Ovary (tissue), 10 donors: ENCODE measurements at places on chromosomes 4 and X.

- no peaks in the 10 kb centered on the region for H3K36me3 ChIP-seq
- H3K4me1 ChIP-seq, result no peaks in the 10 kb centered on the region
- H3K27me3 ChIP-seq, result no peaks in the 10 kb centered on the region
- no peak for DNase-seq
- no peak overlapping the region for H3K4me3 ChIP-seq
Measured at GRCh38 chr4:141090473-141090872, 42.8 kb downstream of the RNF150 start.

- H3K4me1 ChIP-seq, result no peaks in the 10 kb centered on the region
- DNase-seq, result no peak
- H3K27me3 ChIP-seq, result no peaks in the 10 kb centered on the region
- no peaks in the 10 kb centered on the region for H3K36me3 ChIP-seq
- H3K4me3 ChIP-seq, result no peak overlapping the region
- H3K27ac ChIP-seq, result no peak overlapping the region
Measured at GRCh38 chr4:46277165-46277951, 112.6 kb downstream of the GABRA2 start.

DNA sequence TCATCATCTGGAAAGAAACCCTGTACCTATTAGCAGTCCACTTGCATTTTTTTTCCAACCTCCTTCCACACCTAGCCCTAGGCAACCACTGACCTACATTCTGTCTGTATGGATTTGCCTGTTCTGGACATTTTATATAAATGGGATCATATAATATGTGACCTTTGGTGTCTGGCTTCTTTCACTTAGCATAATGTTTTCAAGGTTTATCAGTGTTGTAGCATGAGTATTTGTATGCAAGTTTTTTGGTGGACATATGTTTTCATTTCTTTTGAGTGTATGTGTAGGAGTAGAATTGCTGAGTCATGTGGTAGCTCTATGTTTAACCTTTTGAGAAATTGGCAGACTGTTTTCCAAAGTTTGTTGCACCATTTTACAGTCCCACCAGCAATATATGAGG lies 198.6 kb downstream of the CEP135 start:
- H3K4me1 ChIP-seq, result peaks cover 3% of the 10 kb centered on the region
- no peak overlapping the region for H3K4me3 ChIP-seq
- no peak for DNase-seq
- H3K27me3 ChIP-seq, result no peaks in the 10 kb centered on the region
- H3K36me3 ChIP-seq, result no peaks in the 10 kb centered on the region

GRCh38 chrX:99445336-99445735 lies 964.7 kb downstream of the PCDH19 start:
- no peak overlapping the region for H3K4me3 ChIP-seq
- no peak overlapping the region for H3K27ac ChIP-seq
- DNase-seq, result no peak
- H3K27me3 ChIP-seq, result no peaks in the 10 kb centered on the region
- H3K4me1 ChIP-seq, result no peaks in the 10 kb centered on the region
- H3K36me3 ChIP-seq, result no peaks in the 10 kb centered on the region

DNA sequence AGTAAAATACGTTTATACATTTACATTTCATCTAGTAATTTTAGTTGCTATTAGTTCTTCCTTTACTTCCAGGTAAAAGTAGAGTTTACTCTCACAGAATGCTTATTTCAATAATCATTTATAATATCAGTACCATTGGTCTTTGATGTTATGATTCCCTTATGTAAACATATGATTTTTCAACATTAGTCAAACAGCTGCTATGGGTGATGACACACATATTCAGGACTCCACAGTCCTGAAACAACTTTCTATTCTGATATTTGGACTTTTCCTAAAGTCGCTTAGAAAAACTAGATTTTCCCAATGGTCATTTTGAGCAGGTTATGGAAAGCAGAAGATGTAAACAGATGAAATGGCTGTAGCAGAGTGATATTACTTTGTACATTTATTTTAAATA lies 369.8 kb downstream of the UNC5C start:
- H3K4me3 ChIP-seq, result no peak overlapping the region
- no peak for DNase-seq
- no peaks in the 10 kb centered on the region for H3K36me3 ChIP-seq
- H3K27me3 ChIP-seq, result no peaks in the 10 kb centered on the region

GRCh38 chrX:87517571-87518141 lies at the start of gene KLHL4:
KLHL4 (plus strand) TSS chrX:87517802; CDS start chrX:87517894, 92 bp downstream.
- peak within 1 kb of the TSS; percentile 38 for H3K4me3 ChIP-seq
- no peaks in the 10 kb centered on the region for H3K4me1 ChIP-seq
- no peaks in the 10 kb centered on the region for H3K36me3 ChIP-seq
- no peaks in the 10 kb centered on the region for H3K27me3 ChIP-seq
- no peak within 1 kb of the TSS for H3K27ac ChIP-seq

GRCh38 chr4:139099366-139099982 lies 77.5 kb downstream of the ELF2 start:
- H3K36me3 ChIP-seq, result no peaks in the 10 kb centered on the region
- DNase-seq, result peak; percentile 65
- H3K27ac ChIP-seq, result no peak overlapping the region
- no peaks in the 10 kb centered on the region for H3K4me1 ChIP-seq
- no peaks in the 10 kb centered on the region for H3K27me3 ChIP-seq
- H3K4me3 ChIP-seq, result no peak overlapping the region

DNA sequence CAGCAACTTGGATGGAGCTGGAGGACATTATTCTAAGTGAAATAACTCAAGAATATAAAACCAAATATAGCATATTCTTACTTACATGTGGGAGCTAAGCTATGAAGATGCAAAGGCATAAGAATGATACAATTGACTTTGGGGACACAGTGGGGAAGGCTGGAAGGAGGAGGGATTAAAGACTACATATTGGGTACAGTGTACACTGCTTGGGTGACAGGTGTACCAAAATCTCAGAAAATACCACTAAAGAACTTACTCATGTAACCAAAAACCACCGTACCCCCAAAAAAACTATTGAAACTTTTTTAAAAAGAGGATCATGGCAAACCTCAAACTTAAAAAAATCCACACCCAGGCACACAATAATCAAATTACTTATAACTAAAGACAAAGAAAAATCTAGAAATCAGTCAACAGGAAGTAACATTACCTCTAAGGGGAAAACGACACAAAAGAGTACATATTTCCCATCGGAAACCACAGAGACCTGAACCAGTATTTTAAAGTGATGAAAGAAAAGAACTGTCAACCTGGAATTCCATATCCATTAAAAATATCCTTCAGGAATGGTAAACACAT lies 241.8 kb downstream of the PRDM5 start:
- no peak overlapping the region for H3K4me3 ChIP-seq
- H3K27ac ChIP-seq, result no peak overlapping the region
- H3K4me1 ChIP-seq, result no peaks in the 10 kb centered on the region
- no peak for DNase-seq

GRCh38 chr4:187666034-187666433 lies 329.5 kb upstream of the ZFP42 start:
- no peak overlapping the region for H3K27ac ChIP-seq
- H3K4me1 ChIP-seq, result no peaks in the 10 kb centered on the region
- no peak overlapping the region for H3K4me3 ChIP-seq
- no peak for DNase-seq

- no peak overlapping the region for H3K27ac ChIP-seq
- H3K4me3 ChIP-seq, result peak overlapping the region; percentile 53
- H3K27me3 ChIP-seq, result no peaks in the 10 kb centered on the region
Measured at GRCh38 chr4:186105647-186106321, 1.3 kb downstream of the FAM149A start.

GRCh38 chrX:86014421-86014820 lies 32.9 kb downstream of the CHM start:
- H3K27ac ChIP-seq, result no peak overlapping the region
- no peaks in the 10 kb centered on the region for H3K4me1 ChIP-seq
- H3K36me3 ChIP-seq, result no peaks in the 10 kb centered on the region

DNA sequence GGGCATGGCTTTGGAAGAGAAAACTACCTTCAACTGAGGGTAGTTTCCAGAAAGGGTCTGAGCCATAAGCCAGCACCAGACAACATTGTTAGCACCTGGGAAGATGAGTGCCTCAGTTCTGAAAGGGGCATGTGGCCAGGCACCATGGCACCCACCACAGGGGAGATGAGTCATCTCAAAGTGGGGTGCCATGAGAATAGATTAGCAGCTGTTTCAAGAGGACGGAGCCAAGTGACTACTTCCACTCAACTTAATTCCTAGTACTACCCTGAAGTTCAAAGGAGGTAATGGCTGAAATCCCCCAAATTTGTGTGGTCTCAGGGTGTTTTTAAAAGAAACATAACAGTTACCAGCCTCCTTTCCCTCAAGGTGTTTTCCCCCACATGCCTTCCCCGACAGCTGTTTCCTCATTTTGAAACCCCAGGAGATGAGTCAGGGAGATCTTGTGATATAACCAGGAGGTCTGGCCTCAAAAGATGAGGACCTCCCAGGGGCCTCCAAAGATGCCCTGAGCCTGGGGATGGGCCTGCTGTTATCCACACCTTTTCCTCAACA lies 27.8 kb upstream of the FTHL17 start:
- no peaks in the 10 kb centered on the region for H3K27me3 ChIP-seq
- no peaks in the 10 kb centered on the region for H3K36me3 ChIP-seq
- no peak overlapping the region for H3K27ac ChIP-seq

DNA sequence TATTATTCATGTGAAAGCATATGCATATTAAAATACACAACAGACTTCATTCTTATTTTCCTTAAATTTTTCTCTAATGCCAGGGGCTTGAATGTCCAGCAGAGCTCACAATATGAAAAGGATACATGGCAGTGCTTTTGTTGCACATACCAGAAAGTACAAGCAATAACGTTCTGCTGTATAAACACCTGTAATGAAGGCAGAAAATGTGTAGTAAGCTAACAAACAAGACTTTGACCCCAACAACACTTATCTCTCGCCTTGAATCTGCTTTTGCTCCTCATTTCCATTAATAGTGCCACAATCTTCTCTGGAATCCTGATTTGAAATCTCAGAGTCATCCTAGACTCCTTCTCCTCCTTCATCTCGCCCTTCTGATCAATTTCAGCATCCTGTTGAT lies 687.3 kb downstream of the IL1RAPL1 start:
- no peaks in the 10 kb centered on the region for H3K27me3 ChIP-seq
- H3K4me1 ChIP-seq, result no peaks in the 10 kb centered on the region
- no peak overlapping the region for H3K27ac ChIP-seq

DNA sequence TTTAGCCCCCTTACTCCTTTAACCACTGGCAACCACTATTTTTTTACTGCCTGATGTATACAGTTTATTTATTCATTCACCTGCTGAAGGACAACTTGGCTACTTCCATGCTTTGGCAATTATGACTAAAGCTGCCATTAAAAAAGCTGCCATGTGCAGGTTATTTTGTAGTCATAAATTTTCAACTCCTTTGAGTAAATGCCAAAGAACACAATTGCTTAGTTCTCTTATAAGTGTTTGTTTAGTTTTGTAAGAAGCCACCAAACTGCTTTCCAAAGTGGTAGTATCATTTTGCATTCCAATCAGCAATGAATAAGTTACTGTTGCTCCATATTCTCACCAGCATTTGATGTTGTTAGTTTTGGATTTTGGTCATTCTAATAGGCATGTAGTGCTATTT lies 1831.8 kb downstream of the PCDH7 start:
- H3K36me3 ChIP-seq, result no peaks in the 10 kb centered on the region
- no peak for DNase-seq
- H3K4me3 ChIP-seq, result no peak overlapping the region
